ENCODE measurements at places on chromosomes 4 and X. TPM values are rescaled to one million over a fixed set of nuclear protein-coding genes. Genes with fewer than 3 reads are reported as not detected.

SULT1B1 gene
- total RNA-seq = 323 TPM

DNA sequence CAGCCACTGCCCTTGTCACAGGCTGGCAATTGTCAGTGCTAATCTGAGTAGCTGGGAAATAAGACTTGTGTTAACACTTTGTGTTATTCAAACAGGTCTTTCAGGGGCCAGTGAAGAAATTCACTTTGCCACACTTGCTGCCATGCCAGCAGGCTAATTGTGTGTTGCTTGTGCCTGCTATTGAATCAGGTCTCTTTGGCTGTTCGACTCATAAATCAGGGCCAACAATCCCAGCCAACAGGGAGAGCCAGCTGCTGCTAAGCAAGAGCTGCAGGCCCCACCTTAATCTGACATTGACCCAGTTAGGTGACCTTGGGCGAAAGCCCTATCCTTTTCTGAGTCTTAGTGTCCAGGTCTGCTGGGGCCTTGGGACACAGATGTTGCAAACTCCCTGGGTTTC, 28.1 kb upstream of the MAMLD1 start:
- DNase-seq = no peak

DNA sequence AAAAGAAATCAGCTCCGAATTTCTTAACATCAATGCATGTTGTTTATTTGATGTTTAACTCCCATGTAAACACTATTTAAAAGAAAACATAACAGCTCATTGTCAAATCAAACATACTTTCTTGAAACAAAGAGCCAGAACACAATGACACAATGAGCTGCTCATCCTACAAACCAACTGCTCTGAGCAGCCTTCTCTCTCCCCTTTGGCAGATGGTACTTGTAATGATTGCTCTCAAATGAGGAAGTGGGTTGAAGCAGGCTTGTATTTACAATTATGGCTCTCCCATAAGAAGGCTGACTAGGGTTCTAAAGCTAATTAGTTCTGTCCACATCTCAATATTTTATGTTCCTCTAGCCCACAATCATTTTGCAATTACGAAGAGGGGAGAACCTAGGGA, 637.8 kb upstream of the ADGRL3 start:
- DNase-seq = no peak

MID2 gene
- total RNA-seq = 6.3 TPM

- no peak for DNase-seq
Observed at GRCh38 chr4:11698846-11699590, 270.3 kb upstream of the HS3ST1 start.

ZNF330 gene
- total RNA-seq = 27.7 TPM

FGD1 gene
- 4.9 TPM for total RNA-seq

- peak; percentile 92 for DNase-seq
Observed at GRCh38 chr4:7070729-7071511, 3.1 kb upstream of the GRPEL1 start.

ADAMTS3 gene
- total RNA-seq = 0.29 TPM

CD38 gene
- total RNA-seq = 2.6 TPM

DNA sequence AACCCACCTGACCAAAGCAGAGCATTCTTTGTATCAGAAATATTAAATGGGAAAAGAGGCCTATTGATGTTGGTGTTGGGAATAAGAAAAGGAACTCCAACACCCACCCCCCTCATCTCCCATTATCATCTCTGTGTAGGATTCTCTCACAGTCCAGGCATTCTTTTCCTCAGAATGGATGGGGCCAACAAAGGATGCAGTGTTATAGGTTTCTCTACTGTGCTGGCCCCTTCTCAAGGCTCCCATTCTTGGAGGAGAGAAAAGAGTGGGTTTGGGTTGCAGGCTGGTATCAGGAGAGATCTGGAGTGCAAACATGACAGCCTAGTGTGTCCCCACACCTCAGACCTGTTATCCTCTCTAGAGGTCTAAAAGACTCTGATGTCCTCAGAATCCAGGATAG, 59.6 kb downstream of the UGT8 start:
- DNase-seq = no peak

DNA sequence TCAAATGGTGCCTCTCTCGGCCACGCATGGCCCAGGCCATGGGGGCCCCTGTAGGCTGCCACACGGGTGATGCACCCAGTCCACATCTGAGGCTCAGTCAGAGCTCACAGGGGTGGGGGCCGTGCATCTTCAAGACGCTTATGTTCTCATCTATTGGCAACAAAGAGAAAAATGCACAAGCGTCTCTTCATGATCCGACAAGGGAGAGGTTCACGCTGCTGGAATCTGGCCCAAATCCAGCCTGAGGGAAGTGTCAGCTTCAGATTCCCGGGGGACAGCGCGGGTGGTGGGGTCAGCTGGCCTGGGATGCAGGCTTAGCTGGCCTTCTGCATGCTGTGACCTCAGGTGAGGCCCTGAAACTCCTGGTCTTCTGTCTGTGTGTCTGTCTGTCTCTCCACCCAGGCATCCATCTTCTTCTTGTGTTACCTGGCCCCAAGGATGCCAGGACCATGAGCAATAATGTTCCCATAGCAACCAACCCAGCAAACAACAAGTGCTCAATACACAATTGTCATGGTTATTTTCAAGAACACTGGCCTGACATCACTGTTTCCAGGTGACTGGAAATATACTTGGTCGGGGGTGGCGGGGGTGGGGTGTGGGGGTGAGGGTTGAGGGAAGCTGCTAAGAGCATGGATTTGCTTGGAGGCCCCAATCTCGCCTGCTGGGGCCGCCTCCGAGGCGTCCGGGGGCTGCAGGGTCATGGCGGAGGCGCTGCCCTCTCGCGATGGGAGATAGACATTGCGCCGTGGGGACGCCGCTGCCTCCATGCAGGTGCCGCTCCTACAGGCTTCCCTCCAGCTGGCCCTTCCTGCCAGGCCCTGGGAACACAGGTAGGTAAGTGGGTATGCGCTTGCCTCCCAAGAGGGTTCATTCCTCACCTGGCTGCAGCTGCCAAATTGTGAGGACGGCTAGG, 48.3 kb downstream of the ABLIM2 start:
- no peak for DNase-seq

DNA sequence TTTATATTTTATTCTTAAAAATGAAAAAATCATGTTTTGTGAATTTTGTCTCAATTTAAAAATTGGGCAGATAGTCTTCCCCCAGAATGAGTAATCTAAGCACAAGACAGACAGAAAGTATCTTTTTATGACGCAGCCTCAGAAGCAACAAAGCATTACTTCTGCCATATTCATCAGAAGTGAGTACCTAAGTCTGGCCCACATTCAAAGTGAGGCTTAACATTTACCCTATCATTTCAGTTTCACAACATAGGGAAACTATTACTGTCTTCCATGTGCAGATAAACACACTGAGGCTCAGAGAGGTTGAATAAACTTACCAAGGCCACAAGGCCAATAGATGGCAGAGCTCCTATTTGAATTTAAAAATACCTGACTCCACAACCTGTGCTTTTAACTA, 4.4 kb upstream of the PRDX4 start:
- no peak for DNase-seq

DNA sequence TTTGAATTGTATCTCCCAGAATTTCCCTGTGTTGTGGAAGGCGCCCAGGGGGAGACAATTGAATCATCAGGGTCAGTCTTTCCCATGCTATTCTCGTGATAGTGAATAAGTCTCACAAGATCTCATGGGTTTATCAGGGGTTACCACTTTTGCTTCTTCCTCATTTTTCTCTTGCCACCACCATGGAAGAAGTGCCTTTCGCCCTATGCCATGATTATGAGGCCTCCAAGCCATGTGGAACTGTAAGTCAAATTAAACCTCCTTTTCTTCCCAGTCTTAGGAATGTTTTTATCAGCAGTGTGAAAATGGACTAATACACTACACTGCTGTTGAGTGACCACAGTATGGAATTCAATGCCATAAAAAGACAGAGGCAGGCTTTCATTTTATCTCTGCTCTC, 12.2 kb downstream of the CENPC start:
- no peak for DNase-seq

DNA sequence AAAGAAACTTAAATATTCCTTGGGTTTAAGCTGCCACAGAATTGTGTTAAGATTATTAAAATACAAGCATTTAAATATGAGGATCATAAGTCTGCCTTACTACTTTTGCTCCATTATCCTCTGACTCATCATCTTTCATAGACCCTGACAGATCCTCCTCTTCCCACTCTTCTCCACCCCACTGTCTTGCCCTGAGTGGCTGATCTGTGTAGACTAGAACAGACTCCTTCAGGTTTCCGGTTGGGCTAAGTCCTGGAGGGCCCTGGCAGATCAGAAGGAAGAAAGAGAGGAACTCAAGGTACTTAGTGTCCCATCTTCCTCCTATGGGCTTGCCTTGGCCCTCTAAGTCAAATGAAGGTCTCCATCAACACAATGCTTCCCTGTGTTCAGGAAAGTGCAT, 30.7 kb downstream of the PALLD start:
- no peak for DNase-seq

- no peak for DNase-seq
Observed at GRCh38 chr4:158783785-158784184, 15.0 kb downstream of the FNIP2 start.

- no peak for DNase-seq
Observed at GRCh38 chrX:23887918-23888317, 19.8 kb downstream of the APOO start.

GRCh38 chr4:111960241-111960667, 185.0 kb upstream of the FAM241A start:
- no peak for DNase-seq

- peak; percentile 76 for DNase-seq
Observed at GRCh38 chr4:1809754-1810502, 16.8 kb downstream of the FGFR3 start.

- no peak for DNase-seq
Observed at GRCh38 chr4:139763205-139763604, 97.6 kb downstream of the MGST2 start.

GRCh38 chr4:16055471-16055870, 28.4 kb downstream of the PROM1 start:
- no peak for DNase-seq

BTC gene
- total RNA-seq = 3.4 TPM

DNA sequence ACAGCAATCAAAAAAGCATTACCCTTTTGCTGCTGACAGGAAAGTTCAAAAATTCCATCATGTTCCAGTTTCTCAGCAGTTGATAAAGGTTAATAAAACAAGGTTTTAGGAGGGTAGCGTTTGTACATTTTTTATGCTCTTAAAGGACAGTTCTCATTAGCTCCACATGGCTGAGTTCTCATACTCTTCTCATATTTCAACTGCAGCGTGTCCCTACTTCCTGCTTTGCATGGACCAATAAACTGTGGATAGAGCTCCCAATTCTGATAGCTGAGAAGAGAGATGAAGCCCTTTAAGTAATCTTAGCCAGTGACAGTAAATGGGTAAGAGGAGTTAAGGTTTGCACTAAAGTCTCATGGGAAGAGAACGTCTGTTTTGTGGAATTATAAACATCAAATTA, 53.5 kb downstream of the SPANXA2 start:
- DNase-seq = no peak

STATH gene
- total RNA-seq = not detected

GRCh38 chr4:61296144-61296543, 96.0 kb downstream of the ADGRL3 start:
- DNase-seq = no peak

- DNase-seq = no peak
Observed at GRCh38 chrX:19960913-19961312, 29.9 kb downstream of the BCLAF3 start.

GRCh38 chr4:84578540-84579402, 4.2 kb upstream of the CDS1 start:
- peak; percentile 32 for DNase-seq

RIBC1 gene
- 0.72 TPM for total RNA-seq

GRCh38 chrX:77788050-77788449, 2.0 kb upstream of the ATRX start:
- peak; percentile 61 for DNase-seq

- no peak for DNase-seq
Observed at GRCh38 chr4:52951016-52951415, 88.9 kb downstream of the RASL11B start.

- no peak for DNase-seq
Observed at GRCh38 chrX:101206471-101206870, 13.1 kb upstream of the DRP2 start.

Data from colonic mucosa (tissue), 4 donors.